Chondrocyte (in vitro differentiated cells): ENCODE measurements at places on chromosomes 7 and 10. TPM values are rescaled to one million over a fixed set of nuclear protein-coding genes. Genes with fewer than 3 reads are reported as not detected.

The PSMA2 gene
- 58.3 to 73.0 TPM (median 60.8 TPM) in 3 replicates for total RNA-seq

- no peak for DNase-seq
Measured at GRCh38 chr7:100799037-100799896, 28.1 kb downstream of the EPHB4 start.

DNA sequence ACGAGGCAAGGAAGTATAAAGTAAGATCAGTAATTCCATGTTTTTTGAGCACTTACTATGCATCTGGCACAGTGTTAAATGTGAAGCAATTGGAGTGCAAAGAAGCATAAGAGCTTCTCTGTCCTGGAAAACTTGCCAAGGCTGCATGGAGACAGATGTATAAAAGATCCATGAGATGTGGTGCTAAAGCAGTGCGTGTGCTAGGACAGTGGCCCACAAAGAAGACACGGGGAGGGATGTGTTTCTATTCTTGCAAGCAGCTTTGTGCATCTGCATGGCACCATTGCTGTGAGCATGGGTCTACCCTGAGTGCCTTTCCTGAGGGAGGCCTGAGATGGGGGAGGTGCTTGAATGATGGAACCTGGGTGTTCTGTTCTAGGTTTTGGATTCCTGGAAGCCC is 5.1 kb upstream of the CDHR3 start:
- no peak for DNase-seq

- peak; percentile 95 for DNase-seq
Measured at GRCh38 chr10:132810807-132811700, 25.1 kb upstream of the NKX6-2 start.

GRCh38 chr7:56218510-56218909 is 102.3 kb upstream of the NUPR2 start:
- DNase-seq: no peak

The ASB10 gene
- total RNA-seq: not detected in 3 replicates

- no peak for DNase-seq
Measured at GRCh38 chr10:113347508-113347907, 205.3 kb upstream of the HABP2 start.

DNA sequence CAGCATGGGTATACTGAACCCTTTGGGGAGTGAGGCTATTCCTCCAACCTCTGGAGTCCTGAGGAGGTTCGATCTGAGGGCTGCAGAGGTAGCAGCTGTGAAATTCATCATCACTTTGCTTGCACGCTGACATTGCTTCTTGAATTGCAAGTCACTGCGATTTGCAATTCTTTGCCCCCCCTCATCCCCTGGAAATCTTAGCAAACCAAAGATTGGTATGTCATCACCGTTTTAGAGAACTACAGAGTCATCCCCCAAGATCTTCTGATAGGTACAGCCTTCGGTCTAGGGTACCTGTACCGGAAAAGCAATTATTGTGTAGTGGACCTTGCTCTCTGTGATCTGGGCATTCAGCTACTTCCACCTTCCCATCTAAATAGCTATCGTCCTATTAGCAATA is 192.6 kb downstream of the KLF6 start:
- no peak for DNase-seq

The ANXA8 gene
- total RNA-seq: 0.27 to 0.77 TPM in 2 of 3 replicates, not detected in the other

The CLEC5A gene
- not detected in 3 replicates for total RNA-seq

The TFR2 gene
- 0.87 to 2.1 TPM (median 1.8 TPM) in 3 replicates for total RNA-seq

DNA sequence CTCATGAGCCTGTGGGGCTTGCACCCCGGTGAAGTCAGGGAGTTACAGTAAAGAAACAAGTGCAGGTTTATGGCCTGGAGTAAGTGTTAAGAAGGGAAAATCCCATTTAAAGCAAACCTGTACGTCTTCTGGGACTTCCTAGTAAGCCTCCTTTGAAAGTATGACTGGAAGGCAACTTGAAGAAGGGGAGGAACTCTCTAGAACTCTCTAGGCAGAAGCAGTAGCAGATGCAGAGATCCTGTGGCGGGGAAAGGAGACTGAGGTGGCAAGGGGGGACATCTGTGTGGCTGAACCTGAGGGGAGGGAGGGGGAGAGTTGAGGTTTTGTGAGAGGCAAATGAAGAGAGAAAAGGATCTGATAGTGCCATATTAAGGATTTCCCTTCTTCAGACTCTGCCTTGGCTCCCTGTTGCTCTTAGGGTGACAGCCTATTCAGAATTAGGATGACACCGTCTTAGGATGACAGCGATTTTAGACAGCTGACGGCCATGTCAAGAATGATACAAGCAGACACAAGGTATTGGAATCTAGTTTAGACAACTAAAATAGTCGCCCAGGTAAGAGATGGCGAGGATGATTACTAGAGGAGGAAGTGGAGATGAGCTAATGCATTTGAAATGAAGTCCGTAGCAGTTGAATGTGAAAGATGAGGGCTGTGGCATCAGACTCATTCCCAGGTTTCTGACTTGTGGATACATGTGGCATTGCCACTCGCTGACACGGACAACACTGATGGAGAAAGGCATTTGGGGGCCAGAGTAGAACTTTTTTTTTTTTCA is 29.0 kb downstream of the CUL1 start:
- no peak for DNase-seq

DNA sequence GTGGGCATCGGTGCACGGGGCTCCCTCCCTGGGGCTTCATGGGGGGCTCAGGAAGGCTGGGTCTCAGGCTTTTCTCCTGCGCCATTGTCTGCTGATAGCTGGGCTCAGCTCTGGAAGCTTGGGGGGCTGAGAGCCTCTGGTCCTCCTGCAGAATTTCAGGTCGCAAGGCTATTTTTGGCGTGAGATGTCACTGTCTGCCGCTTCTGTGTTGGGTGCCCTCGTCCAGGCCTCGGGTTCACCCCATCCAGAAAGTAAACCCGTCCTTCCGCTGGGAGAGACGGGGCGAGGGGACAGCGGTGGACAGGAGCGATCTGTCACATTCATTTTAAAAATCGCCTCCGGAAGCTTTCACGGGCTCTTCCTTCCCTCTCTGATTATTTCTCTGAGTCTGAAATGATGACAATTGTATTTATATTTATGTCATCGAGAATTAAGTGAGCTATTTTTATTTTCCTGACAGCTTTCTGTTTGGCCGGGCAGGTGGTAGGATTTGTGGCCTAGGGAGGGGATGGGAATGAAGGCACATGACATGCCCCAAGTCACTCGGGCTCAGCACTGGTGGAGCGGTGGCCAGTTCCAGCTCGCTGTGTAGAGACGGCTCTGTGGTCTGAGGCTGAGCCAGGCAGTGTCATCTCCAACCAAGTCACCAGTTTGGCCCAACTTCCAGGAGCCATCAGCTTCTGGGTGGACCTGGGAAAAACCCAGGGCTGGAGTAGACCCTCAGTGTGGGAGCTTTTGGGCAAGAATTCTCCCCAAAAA is 40.7 kb upstream of the AP5Z1 start:
- DNase-seq: no peak
